Caco-2 (cell line): ENCODE measurements at places on chromosomes 2 and 18.

DNA sequence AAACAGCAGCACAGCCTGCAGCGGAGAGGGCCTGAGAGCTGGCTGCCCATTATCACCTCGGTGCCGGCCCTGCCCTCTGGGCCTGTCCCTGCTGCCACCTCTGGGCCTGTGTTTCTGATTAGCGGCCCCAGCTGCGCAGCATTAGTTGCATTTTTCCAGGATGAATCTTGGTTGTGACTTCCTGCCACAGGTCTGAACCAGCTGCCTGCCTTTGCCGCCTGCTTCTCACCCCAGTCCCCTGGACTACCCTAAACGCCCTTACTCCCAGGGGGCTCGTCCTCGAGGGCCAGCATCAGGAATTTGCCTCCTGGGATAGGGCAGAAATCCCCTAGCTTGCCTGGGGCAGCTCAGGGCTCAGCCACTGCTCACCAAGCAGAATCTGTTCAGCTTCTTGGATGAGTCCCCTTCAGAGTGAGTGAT, 342.8 kb downstream of the DYSF start:
- no peak for DNase-seq

- DNase-seq = no peak
These were observed 993.6 kb downstream of the LRP1B start for GRCh38 chr2:141137122-141137693.

DNA sequence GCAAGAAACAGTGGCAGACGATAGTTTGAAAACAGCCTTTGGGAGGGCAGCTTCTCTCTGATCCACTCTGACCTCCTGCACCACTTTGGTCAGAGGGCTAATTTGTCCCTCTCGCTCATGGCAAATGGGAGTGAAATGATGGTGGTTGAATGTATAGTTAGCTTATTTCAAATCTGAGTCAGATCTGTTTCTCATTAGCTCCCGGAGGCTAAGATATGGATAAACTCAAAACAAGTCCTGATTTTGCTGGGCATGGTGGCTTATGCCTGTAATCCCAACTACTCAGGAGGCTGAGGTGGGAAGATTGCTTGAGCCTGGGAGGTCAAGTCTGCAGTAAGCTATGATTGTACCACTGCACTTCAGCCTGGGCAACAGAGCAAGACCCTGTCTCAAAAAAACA, 145.0 kb downstream of the ALK start:
- DNase-seq = no peak

DNA sequence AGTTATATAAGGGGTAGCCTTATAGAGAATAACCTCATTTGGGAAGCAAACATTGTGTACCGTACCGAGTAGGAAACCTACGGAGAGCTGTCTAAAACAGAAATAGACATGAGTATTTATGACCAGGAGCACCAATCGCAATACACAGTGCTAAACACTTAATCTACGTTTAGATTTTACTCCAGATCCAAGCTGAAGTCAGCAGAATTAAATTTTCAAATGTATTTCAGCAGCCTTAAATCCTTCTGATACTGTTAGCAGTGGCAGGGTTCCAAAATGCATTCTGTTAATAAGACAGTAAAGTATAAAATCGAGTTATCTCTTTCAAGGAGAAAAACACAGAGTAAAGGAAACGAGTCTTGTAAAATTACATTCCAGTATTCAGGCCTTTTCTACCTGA, 118.1 kb upstream of the ZNF521 start:
- no peak for DNase-seq

- no peak for DNase-seq
These were observed 643.2 kb upstream of the RAB6C start for GRCh38 chr2:129336276-129336675.

GRCh38 chr2:112153179-112153490, 14.9 kb downstream of the FBLN7 start:
- no peak for DNase-seq

DNA sequence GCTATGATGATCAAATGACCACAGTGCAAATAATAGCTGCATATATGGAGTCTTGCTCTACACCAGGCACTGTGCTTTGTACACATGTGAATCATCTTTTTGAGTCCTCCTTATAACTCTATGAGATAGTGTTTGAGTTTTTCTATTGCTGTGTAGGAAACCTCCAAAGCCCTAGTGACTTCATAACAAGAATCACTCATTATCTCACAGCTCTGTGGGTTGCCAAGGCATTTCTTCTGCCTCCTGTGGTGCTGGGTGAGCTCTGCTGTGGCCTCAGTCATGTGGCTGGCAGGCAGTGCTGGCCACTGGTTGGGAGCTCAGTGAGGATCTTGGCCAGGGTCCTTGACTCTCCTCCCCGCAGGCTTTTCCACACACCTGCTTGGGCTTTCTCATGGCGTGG, 153.4 kb downstream of the CAPN13 start:
- DNase-seq = no peak

DNA sequence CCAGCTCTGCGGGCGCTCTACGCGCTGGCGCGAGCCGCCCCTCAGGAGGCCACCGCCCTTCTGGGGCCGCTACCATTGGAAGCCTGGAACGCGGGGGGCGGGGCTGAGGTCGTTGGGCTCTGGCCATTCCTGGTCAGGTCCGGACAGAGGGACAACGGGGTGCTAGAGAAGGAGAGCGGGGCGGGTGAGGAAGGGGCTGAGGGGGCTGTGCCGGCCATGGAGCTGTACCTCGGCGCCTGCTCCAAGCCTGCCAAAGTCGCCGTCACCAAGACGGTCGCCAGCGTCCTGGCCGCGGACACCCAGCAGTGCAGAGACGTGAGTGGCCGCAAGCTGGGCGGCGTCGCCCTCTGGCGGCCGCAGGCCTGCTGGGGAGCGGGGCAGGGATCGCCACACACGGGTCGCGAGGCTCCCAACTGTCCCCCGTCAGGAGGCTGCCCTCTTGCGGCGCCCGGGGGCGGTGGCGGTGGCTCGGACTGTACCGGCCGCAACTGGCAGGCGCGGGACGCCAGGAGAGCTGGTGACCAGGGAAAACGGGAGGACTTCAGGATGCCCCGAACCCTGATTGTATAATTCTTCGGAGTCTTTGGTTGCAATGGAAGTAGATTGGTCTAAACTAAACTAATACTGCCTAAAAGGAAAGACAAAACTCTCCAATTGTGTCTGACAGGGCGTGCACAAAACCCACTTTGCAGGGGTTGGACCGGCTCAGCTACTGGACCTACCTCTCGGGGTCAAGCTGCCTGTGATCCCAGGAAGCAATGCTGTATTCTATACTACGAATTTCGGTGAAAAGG, at the start of gene FSIP2:
TSS of gene FSIP2 (plus strand) at position 126 of the 794 bp plus-strand sequence. CDS start at position 217, 91 bp downstream.
- no peak for DNase-seq

DNA sequence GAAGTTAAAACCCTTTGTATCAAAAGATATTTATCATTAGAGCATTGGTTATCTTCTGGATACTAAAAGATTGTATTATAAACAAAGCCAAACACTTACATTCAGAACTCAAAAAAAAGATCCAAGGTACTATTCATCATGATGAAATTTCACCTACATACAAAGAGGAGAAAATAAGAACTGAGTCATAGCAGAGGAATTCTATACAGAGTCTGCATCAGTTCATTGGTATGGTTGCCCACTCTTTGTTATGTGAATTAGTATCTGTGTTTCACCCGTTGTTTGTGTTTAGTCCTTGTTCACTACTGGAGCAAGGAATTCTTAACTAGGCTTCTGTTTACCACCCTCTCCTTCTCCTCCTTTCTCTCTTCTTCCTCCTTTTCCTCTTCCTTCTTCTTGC, 157.9 kb downstream of the LNPK start:
- no peak for DNase-seq

DNA sequence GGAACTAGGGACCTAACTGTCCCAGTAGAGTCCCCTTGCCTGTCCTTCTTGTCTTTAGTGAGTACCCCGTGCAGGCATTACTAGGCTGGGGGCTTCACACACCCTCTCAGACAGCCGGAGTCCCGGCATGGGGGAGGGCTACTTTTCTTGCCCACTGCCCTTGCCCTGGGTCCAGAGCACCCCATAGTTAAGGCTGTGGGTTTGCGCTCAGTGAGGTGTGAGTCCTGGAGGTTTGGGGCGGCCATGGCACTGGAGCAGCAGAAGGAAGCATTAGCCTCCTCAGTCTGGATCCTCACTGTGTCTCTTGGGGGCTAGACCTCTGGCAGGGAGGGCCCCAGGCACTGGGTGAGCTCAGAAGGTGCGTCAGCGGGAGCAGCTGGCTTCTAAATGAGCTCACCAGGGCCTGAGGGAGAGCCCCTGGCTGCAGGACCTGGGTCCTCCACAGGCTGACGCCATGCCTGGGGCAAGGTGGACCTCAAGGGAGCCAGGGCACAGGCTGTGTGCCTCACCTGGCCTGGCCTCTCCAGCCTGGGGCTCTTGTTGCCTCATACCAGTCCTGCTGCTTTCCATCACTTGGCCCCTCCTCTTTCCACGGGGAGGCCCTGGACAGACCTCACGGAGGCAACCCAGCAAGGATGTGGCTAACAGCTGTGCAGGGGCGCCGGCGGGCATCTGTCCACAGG, 27.4 kb downstream of the HS6ST1 start:
- DNase-seq = peak; percentile 59

- DNase-seq = peak; percentile 66
These were observed 102.1 kb downstream of the ATAD2B start for GRCh38 chr2:23824777-23825212.

DNA sequence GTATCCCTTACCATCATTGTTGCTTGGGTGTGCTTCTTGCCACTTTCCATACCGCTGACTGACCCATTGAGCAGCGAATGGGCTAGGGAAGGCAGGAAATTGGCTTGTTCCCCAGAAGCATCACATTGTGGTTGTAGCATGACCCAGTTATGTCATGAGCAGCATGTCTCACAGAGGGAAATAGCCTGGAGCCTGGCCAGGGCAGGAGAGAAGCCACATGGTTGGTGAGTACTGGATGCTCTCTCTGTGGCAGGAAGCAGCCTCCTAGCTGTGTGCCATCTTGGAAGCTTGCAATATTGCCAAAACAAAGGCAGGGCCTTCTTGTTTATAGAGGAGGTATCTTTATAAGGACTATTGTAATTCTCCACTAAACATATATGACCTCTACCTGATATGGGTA, 482.6 kb downstream of the PIK3C3 start:
- DNase-seq = no peak

- no peak for DNase-seq
These were observed 254.5 kb downstream of the DSEL start for GRCh38 chr18:67261931-67262552.

DNA sequence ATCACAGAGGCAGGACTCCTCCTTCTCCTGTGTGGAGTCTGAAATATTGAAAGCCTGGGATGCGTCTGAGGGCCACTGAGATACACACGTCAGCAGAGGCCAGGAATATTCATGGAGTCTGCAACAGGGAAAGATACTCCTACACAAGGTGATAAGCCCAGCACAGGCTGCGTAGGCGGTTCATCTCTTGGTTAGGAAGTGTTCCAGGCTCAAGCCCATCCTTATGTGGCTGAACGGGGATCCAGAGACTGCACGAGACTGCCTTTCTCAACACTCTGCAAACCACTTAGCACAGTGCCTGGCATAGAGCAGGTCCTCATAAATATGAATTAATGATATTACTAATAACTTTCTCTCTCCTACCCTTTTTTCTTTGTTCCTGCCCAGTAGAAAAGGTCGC, 29.2 kb upstream of the AGPS start:
- DNase-seq = no peak

DNA sequence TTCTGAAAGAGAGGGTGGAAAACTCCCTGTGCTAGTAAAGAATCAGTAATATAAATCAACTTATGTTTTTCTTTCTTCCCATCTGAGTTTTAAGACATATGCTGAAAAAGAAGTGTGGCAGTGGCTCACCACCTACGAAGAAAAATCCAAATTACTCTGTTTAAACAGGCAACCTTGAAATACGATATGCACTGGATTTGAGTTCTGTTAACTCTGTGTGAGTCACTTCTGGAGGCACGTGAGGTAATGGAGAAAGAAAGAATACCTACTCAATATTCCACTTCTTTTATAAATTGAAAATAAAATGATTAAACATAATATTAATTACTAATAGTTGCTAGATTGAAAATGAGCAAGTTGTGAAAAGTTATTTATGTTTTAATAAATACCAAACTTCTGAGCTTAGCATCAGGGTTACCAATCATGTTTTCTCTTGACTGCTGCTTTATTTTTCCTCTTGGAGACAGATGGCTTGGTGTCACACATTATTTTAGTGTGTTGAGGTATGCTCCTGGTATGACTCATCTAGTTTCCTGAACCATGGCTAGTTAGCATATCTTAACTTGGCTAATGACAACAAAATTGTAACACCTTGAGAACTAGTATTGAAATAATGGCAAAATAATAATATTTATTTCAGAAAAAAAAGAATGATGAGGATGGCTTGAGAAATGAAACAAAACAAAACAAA, 1705.5 kb upstream of the PIK3C3 start:
- no peak for DNase-seq

DNA sequence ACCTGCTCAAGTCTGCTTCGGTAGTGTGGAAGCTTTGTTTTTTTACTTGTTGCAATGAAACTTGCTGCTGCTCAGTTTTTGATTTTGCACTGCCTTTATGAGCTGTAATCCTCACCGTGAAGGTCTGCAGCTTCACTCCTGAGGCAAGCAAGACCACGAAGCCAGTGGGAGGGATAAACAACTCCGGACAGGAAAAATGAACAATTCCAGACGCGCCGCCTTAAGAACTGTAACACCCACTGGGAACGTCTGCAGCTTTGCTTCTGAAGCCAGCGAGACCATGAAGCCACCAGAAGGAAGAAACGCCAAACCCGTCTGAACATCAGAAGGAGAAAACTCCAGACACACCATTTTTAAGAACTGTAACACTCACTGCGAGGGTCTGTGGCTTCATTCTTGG, 245.7 kb upstream of the REG3G start:
- DNase-seq = no peak

- DNase-seq = no peak
These were observed 1855.7 kb upstream of the CELF4 start for GRCh38 chr18:39421276-39421675.

GRCh38 chr2:190554357-190555006, 20.0 kb upstream of the NEMP2 start:
- DNase-seq = peak; percentile 35

DNA sequence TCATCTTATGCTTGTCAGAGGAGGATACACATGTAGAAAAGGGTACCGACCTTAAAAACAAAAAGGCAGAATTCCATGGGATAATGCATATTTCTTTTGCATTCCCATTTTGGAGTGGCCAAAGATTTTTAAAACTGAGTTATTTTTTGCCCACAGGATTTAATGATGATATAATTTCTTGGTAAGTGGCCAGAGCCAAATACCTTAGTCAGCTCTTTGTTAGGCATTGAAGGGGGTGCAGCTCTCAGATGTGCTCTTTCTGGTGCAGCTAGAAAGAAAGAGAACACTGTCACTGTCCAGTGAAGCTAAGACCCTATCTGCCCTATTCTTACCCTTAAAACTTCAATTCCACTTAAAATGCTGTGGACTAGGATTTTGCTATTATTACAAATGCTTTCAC, 10.8 kb downstream of the COQ10B start:
- no peak for DNase-seq

GRCh38 chr2:241671457-241672240, 15.0 kb downstream of the DTYMK start:
- DNase-seq = no peak

DNA sequence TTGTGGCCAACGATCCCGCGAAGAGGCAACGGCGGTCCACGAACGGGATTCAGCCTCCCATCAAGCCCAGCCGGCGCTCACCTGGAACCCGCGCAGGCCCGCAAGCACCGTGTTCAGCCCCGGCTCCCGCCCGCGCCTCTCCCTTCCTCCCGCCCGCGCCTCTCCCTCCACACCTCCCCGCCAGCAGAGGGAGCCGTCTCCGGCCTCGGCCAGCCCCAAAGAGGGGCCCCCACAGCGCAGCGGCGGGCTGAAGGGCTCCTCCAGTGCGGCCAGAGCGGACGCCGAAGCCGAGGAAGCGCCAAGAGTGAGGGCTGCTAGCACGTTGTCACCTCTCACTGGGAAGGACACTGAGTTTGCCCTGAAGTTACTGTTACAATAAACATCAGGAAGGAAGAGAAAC, 55.3 kb upstream of the LAPTM4A start:
- no peak for DNase-seq

- no peak for DNase-seq
These were observed 89.3 kb downstream of the EHBP1 start for GRCh38 chr2:62794791-62795190.
